ENCODE measurements at places on chromosomes 2 and 18. TPM values are rescaled to one million over a fixed set of nuclear protein-coding genes. Genes with fewer than 3 reads are reported as not detected.

DNA sequence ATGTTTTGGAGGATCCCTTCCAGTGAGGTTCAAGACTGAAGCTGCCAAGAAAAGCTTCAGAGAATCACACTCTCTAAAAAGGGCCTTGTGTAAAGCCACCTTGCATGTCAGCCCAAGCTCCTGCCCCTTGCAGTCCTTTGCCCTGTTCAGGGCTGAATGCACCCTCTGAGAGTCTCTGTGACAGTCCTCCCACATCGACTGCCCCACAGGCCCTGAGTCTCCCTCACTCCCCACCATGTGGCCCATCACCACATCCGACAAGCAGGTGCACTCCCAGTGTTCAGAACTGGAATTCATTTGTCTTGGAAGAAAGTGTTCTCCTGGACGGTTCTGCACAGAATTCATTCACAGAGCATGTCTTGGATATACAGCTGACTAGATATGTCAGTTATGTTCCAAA lies 31.0 kb downstream of the BCL11A start:
- DNase-seq: no peak

GRCh38 chr2:3287896-3288295 lies 89.7 kb downstream of the EIPR1 start:
- DNase-seq: no peak

DNA sequence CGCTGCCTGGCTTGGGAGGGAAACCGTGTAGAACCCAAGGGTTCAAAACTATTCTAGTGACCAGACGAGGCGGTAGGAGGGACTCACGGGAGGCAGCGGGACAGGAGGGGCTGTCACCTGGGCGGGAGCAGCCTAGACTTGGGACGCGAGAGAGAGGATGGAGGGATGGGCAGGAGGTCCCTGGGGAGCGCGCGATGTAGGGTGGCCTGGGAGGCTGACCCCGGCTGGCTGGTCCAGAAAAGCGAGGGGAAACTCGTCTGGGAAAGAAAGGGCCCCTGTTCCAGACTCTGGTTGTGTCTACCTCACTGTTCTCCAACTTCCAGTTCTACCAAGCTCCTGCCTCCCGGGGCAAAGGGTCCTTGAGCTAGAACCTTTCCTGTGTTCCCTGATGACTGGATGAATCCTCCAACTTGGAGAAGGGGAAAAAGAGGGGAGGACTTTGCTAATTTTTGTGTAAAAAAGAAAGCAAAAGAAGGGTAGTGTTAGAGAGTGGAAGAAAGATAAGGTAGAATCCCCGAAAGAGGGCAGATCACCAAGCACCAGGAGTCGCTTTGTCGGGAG lies 1.4 kb downstream of the DOK6 start:
- no peak for DNase-seq

DNA sequence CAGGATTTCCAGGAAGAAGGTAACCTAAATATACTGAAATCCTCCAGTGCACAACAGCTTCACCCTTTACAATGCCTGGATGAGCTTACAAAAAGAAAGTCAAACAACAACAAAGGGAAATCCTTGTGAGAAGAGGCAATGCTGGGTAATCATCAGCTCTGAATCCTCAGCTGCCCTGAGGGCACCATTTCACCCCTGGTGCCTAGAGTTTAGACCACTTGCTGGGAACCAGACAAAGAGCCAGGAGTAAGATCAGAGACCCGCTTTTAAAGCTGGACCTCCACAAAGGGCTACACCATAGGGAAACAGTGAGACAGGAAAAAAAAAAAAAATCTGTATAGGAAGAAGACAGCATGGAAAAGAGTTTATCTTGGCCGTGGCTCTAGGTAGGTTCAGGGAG lies 97.0 kb downstream of the FOXI3 start:
- DNase-seq: no peak

DNA sequence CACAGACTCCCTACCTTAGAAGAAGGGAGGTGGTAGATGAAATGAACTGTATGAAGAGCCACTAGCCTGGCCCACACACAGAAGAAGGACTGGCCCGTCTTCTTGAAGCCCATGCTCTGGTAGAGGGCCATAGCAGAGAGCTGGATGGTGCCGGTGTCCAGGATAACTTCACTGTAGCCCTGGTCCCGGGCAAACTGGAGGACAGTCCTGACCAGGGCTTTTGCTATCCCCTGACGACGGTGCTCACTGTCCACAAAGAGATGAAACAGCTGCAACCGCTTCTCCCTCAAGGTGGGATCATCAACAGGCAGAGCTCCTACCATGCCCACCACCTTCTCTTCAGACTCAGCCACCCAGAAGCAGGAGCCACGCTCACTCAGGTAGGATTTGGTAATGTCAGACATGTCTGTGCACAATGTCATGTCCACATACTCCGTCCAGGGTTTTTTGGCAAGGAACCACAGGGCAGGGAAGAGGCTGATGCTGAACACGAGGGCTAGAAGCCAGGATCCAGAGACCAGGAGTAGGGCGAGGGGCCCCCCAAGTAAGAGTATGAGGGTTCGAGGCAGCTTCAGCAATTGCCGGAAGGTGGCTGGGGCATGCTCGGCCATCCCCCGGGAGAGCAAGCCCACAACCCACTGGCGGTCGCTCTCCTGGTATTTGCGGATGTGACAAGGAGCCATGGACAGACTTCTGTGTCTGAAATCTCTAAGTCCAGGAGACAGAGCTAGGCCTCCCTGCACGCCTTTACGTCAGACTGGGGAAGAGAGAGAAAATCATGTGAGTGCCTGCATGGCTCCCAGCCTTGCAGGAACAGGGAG lies 1.1 kb downstream of the NAT8 start:
- DNase-seq: no peak

DNA sequence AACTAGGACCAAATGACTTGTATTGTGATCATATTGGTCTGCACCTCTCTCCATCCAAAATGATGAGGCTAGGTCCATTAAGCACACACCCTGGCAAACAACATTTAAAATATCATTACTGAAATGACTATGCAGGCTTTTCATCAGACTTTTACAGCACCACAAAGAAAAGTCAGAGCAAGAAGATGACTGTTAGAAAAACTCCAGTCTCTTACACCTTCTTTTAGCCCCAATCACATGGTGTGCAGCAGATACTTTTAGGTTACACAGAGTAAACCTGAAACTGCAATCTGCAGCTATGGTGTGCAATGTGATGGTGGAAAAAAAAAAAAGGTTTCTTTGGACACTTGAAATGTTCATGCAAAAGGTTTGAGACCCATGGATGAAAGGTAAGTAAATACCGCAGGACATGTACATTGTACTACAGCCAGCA lies 5.4 kb upstream of the POLI start:
- no peak for DNase-seq

- no peak for DNase-seq
Observed at GRCh38 chr2:150047620-150048222, 439.7 kb downstream of the RND3 start.

DNPEP gene
- 87.3 TPM for total RNA-seq

Measured in omental fat pad (tissue), 4 donors.